Smooth muscle cell of the brain vasculature (primary cell): ENCODE measurements at places on chromosomes 3 and 15.

DNA sequence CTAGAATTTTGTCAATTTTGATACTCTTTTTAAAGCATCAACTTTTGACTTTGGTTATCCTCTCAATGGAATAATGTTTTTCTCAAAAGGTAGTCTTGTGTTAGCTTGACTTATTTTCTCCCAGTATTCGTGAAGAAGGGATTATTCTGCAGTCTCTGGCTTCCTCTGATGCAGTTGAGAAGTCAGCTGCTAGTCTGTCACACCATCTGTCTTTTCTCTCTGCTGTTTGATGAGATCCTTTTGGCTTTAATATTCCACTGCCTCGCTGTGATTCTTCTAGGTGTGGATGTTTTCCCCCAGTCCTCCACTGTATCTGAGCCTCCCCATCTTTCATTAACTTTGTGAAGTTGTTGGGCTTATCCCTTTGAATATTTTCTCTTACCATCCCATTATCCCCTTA, 141.0 kb downstream of the WDR72 start:
- no peak for DNase-seq

GRCh38 chr15:50257924-50258323, 7.6 kb downstream of the HDC start:
- no peak for DNase-seq

DNA sequence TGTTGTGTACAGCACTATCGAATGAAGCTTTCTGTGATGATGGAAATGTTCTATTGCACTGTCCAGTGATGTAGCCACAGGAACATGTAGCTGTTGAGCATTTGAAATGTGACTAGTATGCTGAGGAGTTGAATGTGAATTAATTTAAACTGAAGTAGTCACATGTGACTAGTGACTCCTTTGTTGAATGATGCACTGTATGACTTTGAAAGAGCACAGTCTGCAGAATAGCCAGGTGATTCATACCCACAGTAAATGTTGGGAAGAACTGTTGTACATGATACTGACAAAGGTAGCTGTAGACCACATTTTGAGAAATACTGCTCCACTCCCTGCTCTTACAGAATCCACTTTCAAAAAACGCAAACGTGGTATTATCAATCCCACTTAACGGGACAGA, 34.0 kb upstream of the ACTL6A start:
- DNase-seq, result no peak

- DNase-seq, result no peak
Measured at GRCh38 chr3:155766206-155766605, 21.3 kb upstream of the PLCH1 start.

DNA sequence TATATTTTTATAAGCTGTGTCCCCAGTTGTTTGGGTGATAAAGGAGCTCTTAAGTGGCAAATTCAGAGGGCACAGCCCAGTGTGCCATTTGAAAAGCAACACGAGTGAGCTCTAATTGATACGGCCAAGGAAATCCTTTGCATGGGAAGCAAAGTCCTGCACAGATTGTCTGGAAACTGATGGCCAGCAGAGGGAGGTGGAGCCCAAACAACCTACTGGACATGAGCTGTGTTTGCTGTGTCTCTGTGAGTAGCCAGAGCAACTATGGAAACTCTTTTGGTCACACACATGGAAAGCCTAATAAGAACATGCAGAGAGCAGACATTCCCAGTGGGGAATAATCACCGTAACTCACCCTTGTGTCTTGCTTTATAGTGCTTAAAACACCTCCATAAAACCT, 24.4 kb downstream of the ONECUT1 start:
- DNase-seq, result no peak

DNA sequence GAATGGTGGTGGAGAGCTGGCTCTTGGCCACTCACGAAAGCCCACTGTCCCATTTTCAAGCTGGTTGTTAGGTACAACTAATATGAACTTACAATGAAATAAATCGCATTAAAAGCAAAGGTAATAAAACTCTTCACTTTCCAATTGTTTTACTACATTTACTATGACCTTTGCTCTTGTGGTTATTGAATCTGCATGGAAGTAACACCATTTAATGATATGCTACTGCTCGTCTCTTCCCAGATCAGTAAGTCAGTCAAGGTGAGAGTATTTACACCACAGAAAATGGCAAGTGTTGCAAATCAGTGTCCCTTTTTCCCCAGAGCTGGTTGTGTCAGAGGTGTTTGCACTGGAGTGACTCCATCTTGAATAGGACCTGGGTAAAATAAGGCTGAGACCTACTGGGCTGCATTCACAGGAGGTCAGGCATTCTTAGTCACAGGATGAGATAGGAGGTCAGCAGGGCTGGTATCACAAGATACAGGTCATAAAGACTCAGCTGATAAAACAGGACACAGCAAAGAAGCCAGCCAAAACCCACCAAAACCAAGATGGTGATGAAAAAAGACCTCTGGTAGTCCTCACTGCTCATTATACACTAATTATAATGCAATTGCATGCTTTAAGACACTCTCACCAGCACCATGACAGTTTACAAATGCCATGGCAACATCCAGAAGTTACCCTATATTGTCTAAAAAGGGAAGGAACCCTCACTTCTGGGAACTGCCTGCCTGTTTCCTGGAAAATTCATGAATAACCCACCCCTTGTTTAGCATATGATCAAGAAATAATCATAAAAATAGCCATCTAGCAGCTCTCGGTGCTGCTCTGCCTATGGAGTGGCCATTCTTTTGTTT, 57.6 kb downstream of the FRMD4B start:
- DNase-seq, result no peak

GRCh38 chr15:80549654-80550053, 145.5 kb upstream of the ABHD17C start:
- DNase-seq, result no peak

DNA sequence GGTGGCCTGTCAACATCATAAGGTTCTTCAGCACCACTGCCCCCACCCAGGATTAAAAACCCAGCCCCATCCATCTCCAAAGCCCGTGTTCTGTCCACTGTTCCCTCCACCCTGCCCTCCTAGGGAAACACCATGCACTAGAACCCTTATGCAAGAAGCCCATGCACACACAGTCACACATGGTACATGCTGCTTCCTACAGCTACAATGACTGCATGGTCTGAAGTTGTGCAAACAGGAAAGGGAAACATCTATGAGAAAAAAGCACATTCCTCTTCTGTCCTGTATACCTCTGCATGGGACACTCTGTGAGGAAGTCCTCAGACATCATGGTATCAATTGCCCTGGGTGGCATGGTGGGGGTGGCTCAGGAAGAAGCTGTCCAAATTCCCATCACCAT, 108.6 kb upstream of the MRPS22 start:
- no peak for DNase-seq
